ENCODE measurements at places on chromosomes 5 and 9.

DNA sequence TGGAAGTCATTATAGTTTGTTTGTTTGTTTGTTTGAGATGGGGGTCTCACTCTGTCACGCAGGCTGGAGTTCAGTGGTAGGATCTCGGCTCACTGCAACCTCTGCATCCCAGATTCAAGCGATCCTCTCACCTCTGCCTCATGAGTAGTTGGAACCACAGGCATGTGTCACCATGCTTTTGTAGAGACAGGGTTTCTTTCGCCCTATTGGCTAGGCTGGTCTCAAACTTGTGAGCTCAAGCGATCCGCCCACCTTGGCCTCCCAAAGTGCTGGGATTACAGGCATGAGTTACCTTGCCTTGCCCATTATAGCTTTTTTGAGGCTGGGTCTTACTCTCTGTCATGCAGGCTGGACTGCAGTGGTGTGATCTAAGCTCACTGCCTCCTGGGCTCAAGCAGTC, 28.8 kb downstream of the NSD1 start:
- DNase-seq = no peak

GRCh38 chr5:63128018-63128417, 549.4 kb downstream of the LRRC70 start:
- no peak for DNase-seq

DNA sequence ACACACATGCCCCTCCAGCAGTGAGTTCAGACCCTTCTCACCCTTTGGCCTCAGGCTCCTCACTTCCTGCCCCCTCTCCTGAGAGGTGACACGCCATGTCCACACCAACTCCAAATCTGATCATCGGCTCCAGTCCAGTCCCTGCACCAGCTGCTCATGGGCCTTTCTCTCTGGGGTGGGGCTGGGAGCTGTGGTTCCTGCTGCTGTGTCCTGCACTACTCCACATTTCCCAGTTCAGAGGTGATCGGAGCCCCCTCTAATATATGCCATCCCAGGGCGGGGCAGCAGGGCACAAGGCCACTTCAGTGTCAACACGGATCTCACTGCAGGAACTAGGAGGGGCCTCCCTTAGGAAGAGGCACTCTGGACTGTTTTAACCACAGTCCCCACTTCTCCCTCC, 91.5 kb downstream of the ADAMTS2 start:
- DNase-seq = no peak

GRCh38 chr5:174409070-174409469, 315.3 kb upstream of the MSX2 start:
- DNase-seq = no peak

GRCh38 chr9:106771608-106772007, 91.4 kb upstream of the ZNF462 start:
- no peak for DNase-seq

DNA sequence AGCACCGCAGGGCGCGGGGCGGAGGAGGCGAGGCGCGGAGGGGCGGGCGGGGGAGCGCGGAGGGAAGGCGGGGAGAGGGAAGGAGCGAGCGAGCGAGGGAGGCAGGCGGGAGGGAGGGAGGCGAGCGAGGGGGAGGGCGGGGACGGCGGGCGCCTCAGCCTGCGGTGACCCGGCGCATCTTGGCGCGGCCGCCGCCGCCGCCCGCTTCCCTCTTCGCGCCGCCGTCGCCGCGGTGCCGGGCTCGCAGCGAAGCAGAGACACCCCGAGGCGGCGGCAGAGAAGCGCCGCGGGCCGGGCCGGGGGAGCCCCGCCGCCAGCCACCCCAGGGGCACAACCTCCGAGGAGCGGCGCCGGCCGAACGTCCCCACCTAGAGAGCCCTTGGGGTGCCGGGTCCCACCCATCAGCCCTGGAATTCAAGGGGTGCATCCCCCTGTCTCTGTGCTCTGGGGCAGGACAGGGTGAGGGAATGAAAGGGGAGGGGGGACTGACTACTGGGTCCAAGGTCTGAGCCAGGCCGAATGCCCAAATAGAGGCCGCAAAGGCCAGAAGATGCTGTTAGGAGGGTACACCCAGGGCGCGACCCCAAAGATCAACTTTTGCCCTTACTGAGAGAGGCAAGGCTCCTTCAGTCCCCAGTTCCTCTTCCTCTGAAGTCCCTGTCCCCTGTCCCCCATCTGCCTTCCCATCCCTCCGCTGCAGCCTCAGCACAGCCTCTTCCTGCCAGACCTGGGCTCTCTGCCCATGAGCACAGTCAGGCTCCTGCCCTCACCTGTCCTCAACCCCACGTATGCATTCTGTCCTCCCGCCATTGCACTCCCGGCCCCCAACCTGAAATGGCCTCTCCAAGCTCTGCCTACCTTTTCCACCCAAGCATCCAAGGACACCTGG, at the start of gene ADAMTS2:
ADAMTS2 (minus strand) TSS at position 29 of the 889 bp plus-strand sequence. CDS start 133 bp downstream, outside the sequence.
- DNase-seq = no peak

- no peak for DNase-seq
These were observed 79.0 kb downstream of the TAF11L14 start for GRCh38 chr5:17713301-17713700.

GRCh38 chr5:13653709-13654108, 290.8 kb downstream of the DNAH5 start:
- no peak for DNase-seq

- DNase-seq = no peak
These were observed 20.1 kb upstream of the LRRC14B start for GRCh38 chr5:170971-171800.

GRCh38 chr5:138832218-138832617, 42.9 kb downstream of the LRRTM2 start:
- DNase-seq = no peak

GRCh38 chr5:74409712-74410111, 230.8 kb downstream of the ENC1 start:
- DNase-seq = no peak

DNA sequence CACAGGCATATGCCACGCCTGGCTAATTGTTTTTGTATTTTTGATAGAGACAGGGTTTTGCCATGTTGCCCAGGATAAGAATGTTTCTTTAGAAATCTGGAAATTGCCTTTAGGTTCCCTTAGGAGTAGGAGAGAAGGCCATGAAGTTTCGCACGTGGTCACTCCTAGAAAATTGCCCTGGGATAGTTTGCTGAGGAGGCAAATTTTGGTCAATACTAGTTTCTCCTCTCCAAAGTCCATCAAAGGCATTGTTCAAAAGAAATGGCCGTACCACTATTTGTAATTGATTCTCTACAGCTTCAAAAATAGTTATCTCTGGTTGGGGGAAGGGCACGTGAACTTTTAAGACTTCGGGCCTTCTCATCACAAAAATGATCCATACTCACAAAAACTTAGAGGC, 845 bp upstream of the SLC30A5 start:
- DNase-seq = no peak

DNA sequence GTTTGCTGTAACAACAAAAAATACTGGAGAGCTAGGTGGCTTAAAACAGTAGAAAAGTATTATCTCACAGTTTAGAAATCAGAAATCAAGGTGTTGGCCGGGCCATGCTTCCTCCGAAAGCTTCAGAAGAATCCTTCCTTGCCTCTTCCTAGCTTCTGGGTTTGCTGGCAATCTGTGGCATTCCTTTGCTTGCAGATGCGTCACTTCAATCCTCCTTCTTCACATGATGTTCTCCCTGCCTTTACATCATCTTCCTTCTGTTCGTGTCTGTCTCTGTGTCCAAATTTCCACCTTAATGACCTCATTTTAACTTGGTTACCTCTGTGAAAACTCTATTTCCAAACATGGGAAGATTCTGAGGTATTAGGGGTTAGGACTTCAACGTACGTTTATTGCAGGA, 90.4 kb upstream of the CHD1 start:
- no peak for DNase-seq

DNA sequence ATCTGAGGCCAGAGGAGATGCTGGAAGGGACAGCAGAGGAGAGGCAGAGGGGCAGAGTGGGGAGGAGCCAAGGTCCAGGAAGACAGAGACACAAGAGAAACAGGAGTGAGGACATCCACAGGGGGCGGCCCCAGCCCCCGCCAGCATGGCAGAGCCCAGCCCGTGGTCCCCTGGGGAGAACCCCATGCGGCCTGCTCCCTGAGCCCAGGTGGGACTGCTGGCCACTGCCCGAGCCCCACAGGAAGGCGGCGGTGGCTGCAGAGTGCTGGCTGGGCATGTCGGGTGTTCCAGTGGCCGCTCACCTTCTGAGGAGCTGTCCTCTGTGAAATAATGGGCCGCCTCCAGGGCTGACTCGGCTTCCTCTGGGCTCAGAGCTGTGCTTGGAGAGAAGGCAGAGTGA, 8.9 kb upstream of the MRNIP start:
- DNase-seq = no peak

DNA sequence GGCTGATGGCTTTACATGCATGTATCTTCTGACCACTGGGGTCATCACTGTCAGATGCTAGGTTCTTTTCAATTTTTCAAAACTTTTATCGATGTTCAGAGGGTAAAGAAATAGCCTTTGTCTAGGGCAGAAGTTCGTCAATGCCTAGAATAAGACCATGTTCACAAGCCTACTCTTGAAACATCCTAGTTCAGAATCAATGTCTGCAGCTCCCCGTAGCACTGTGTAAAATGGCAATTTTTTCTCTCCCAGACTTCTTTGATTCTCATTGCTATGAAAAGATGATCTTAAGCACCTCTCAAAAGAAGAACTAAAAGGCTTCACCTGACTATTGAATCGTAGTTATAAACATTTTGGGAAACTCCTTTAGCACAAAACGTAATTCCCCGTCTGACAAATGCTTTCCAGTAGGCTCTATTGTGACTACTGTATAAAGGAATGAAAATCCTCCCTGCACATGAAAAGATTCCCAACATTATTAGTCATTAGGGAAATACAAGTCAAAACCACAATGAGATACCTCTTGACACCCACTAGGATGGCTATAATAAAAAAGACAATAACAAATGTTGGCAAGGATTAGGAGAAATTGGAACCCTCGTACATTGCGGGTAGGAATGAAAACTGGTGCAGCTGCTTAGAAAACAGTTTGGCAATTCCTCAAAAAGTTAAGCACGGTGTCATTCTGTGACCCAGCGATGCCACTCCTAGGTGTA, 263.5 kb downstream of the ARHGAP26 start:
- no peak for DNase-seq

DNA sequence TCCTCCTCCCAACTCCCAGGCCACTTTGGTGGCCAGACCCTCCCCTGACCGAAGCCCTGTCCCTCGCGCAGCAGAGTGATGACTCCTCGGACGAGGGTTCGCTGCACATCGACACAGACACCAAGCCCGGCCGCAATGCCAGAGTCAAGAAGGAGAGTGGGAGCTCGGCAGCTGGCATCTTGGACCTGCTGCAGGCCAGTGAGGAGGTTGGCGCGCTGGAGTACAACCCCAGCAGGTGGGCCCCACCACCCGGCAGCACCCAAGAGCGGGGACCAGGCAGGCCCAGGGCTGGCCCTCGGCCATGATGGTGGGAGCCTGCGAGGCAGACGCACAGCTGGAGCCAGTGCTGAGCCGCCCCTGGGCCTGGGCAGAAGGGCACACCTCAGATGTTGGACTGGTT, 90.6 kb downstream of the PHF2 start:
- DNase-seq = no peak

DNA sequence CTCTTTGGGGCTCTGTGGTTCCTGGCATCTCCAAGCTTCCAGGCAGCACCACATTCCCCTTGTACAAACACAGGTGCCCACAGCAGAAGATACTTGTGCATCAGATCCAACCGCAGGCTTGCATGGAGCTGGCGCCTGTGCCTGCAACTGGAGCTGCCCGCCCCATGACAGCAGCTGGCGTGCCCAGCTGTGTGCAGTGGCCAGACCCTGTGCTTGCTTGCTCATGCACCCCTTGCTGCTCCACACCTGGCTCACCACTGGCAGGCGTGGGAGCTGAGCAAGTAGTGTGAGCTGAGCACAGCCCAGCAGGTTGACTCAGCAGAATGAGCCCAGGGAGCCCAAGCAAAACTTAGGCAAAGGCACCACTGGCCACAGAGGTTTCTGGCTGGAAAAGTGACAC, 84.4 kb upstream of the STARD4 start:
- no peak for DNase-seq

DNA sequence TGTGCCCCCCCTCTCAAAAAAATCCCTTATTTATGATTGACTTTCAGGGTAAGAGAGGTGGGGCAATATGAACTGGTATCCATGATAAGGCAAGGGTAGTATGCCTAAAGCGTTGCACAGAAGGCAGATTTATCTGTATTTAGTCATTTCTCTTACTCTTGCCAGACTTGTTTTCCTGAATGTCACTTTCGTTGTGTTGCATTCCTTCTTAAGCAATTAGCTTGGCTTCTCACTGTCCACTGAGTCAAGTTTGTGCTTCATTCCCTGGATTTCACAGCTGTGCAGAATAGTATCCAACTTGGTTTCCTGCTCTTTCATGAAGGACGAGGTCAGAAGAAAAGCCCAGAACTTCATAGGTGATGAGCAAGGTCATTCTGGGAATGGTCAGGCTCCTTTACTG, 301.5 kb upstream of the ACTBL2 start:
- DNase-seq = no peak

GRCh38 chr5:150103678-150104549, 17.6 kb upstream of the CSF1R start:
- DNase-seq = no peak

DNA sequence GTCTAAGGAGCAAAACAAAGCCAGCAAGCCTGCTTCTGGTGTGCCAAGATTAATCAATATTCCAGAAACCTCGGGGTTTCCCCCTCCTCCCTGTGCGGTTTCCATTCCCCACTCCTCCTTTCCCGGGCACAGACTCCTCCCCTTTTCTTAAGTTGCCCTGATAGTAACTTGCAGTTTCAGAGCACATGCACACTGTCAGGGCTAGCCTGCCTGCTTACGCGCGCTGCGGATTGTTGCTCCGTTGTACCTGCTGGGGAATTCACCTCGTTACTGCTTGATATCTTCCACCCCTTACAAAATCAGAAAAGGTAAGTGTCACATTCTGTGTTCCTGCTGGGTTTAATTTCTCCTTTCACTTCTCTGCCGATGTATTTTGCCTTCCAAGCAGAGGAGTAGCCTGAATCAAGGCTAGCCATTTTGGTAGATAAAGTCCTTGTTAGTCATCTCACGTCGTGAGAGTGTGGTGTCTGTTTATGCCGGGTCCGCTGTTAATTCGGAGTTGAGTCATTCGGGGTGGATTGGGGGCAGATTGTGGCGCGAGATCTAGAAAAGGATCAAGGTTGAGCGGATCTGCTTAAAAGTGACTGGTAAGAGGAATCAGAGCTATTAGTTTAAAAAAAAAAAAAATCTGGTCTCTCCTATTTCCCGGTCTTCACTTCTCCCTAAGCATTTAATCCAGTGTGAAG, at the start of gene SLC1A3:
SLC1A3 (plus strand) TSS at position 179 of the 686 bp plus-strand sequence. CDS start 1,818 bp downstream, outside the sequence.
- DNase-seq = no peak

GRCh38 chr5:102902135-102902448, 147.0 kb downstream of the PAM start:
- DNase-seq = no peak

GRCh38 chr9:10146517-10147331, 466.1 kb downstream of the PTPRD start:
- no peak for DNase-seq

DNA sequence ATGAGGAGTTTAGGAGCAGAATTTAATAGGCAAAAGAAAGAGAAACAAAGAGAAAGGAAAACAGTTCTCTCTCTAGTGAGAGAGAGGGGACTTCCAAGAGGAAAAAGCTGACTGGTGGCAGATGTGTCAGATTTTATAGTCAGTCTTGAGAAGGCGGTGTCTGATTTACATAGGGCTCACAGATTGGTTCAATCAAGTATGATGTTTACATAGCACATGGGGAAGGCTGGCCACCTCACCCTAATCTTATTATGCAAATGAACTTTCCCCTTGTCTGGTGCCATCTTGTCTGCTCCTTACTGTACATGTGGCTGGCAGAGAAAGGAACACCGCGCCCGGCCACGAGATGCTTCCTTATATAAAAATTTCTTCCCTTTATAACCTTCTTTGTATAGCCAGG, 24.7 kb downstream of the UNC13B start:
- no peak for DNase-seq

GRCh38 chr5:158943057-158943456, 156.7 kb downstream of the EBF1 start:
- no peak for DNase-seq

- no peak for DNase-seq
These were observed 28.3 kb upstream of the STOM start for GRCh38 chr9:121398374-121398773.
